RWPE1 (cell line): ENCODE measurements at places on chromosomes 13 and 19.

- no peak for DNase-seq
Measured at GRCh38 chr19:15995536-15995935, 46.7 kb downstream of the OR10H4 start.

GRCh38 chr13:44169018-44169911 is 204.4 kb upstream of the SERP2 start:
- DNase-seq: no peak

GRCh38 chr19:49700563-49700962 is 9.6 kb downstream of the CPT1C start:
- no peak for DNase-seq

DNA sequence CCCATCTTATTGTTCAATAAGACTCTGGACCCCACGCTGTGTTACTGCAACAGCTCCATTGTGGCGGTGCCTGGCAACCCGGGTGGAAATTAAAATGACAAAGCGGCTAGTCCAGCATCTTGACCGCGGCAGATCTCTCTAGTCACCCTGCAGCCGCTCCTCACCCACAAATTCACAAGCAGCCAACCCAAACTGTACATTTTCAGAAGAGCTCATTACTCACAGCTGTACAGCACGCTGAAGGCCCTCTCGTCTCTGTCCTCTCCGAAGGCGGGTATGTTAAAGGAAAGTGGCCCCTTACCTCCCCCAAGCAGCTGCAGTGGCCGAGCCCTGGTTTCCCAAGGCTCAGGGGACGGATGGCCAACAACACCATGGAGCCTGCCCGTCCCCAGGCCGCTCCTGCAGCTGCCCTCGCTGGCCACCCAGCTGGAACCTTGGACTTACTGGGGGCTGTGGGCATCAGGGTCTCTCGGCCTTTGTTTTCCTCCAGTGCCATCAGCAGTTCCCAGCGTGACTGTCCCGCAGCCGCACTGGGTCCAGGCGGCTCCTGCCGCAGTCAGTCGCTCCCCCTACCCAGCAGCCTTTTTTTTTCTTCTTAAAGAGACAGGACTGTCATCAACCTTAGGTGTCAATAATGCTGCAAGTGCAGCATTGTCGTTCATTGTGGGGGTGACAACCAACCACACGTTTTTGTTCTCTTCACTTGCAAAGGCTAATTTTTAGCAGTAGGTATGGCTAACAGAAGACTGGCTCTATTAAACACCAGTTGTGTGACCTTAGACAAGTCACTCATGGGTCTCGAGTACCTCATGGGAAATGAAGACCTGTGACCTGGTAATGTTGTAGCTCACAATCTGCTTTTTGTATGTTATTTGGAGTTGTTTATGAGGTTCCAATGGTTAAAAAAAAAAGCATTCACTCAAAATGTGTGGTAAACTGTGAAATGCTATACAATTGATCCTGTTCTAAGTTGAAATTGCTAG is at the start of gene SACS:
SACS (minus strand) TSS at position 532 of the 983 bp plus-strand sequence. CDS start 22,463 bp downstream, outside the sequence.
- DNase-seq: no peak

GRCh38 chr13:47794963-47795362 is 206.1 kb downstream of the SUCLA2 start:
- DNase-seq: peak; percentile 27

DNA sequence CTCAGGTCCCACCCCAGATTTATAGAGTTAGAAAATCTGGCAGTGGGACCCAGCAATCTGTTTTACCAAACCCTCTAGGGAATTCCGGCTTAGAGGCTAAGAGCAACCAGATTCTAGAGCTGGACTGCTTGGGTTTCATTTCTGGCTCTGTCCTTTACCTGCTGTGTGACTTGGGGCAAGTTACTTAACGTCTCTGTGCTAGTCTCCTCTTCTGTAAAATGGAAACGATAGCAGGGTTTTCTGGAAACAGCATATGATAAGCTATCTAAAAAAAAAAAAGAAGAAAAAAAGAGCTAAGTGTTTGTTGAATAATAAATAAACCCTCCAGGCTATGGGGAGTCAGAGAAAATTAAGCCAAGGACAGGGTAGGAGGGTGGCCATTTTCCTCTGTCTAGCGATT is 11.6 kb upstream of the CACNG7 start:
- DNase-seq: no peak

- DNase-seq: no peak
Measured at GRCh38 chr13:57056601-57057180, 84.0 kb upstream of the PRR20A start.
